ENCODE measurements at places on chromosomes 13 and 19.

- no peak for DNase-seq
Observed at GRCh38 chr19:34452723-34453122, 24.5 kb downstream of the UBA2 start.

- no peak for DNase-seq
Observed at GRCh38 chr13:99065235-99066015, 87.6 kb upstream of the DOCK9 start.

DNA sequence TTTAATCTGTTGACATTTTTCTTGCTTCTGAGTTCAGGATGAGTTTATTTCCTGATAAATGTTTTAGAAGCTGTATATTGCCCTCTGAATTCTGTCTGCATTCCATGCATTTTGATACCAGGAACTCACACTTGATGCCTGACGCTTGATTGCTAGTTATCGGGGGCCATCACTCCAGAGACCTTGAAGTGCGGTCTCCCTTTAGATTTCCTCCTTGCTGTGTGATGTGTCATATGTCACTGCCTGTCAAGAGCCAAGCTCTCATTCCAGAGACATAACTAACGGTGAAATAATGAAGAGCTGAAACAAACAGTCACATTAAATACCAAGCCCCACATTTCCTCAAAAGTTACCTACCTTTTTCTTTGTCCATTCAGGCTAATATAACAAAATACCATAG lies 155.5 kb downstream of the TNFSF13B start:
- DNase-seq = no peak

DNA sequence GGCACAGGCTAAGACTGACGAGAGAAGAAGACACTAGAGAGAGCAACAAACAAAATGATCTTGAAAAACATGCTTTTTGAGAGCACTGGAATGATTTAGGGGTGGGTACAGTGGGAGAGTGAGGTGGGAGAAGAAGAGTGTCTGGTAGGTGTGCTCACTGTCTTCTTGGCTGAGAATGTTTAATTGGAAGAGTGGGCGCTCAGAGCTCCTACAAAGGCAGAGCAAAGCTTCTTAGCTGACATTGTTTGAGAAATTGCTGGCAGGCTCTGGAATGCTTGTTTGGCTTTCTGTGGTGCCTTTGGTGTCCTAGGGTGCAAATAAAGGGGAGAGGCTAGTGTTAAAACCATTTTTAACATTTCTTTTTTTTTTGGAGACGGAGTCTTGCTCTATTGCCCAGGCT lies 1.5 kb upstream of the LIPE start:
- DNase-seq = no peak

DNA sequence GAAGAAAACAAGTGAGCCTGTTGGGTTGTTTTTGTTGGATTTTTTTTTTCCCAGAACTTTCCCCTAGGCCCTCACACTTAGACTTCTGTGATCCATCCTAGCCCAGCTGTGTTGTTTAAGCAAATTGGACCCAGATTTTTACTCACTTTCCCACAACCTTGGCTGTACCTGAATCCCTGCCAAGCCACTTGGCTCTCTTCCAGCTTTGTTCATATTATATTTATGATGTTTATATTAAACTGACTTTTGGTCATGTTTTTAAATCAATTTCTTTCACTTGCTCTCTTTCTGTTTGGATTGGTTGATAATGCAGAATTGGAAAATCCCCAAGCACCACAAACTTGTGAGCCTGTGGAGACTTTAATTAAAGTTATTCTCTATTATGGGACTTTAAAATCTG lies 16.6 kb downstream of the OLFM4 start:
- DNase-seq = no peak

DNA sequence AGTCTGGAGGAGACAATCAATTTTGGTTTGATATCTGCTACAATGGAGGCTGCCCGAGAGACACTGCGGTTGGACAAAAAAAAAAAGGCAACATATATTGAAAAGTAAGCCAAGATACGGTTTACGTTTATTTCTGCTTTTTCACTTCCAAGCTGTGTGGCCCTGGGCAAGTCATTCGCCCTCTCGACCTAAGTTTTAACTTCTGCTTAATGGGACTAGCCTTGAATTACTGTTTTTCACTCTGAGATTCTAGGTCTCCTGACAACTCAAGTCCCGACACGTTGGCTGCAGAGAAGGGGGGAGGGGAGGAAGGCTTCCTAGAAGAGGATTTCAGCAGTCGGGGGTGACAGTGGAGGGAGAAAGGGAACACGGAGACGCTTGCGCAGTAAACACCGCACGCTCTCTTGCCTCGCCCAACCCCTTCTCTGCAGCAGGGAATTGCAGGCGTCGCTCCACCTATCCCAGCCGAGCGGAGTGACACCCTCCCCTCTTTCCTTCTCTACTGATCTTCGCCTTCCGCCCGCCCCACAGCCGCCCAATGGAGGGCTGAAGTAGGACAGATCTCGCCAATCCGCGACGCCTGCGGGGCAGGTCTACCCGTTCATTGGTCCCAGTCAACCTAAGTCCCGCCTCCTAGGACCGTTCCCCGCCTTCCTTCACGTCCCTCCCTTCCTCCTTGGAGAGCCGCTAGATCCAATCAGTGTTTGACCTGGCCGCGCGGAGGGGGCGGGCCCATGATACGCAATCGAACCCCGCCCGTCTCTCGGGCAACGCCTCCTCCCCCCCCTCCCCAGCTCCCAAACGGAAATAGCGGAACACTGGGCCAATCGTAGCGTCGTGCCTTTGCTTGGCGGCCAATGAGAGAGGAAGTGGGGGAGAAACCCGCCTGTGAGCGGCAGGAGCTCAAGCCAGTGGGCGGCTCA lies 533 bp upstream of the AP2A1 start:
- DNase-seq = peak; percentile 100

DNA sequence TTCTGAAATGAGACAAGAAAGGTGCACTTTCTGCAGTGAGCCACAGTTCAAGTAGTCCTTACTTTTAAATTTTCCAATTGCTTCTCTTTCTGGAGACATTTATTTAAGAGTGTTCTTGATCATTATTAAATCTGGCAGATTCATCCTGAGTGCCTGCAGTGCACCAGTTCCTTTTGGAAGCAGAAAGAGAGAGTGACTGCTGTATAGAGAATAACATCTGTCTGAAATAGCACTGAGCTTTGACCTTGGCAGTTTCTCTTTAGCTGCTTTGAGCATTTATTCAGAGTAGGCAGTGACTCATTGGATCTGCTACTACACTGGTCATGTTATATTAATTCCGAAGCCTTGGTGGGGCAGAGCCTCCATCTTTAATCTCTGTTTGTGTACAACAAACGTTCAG lies 1373.7 kb downstream of the PCDH9 start:
- no peak for DNase-seq

DNA sequence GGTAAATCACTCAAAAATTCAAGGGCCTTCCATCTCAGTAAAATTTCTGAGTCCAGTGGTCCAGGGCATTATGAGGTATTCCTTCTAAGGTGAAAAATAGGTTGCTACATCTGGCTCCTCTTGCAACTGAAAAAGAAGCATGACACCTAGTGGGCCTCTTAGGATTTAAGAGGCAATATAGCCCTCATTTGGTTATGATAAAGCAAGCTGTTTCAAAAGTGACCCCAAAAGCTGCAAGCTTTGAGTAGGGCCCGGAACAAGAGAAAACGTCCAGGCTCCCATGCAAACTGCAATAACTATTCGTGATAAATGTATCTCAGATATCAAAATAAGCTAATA lies 1910.2 kb upstream of the PRR20A start:
- no peak for DNase-seq

GRCh38 chr13:73060251-73061160 lies 1.7 kb downstream of the KLF5 start:
- no peak for DNase-seq

DNA sequence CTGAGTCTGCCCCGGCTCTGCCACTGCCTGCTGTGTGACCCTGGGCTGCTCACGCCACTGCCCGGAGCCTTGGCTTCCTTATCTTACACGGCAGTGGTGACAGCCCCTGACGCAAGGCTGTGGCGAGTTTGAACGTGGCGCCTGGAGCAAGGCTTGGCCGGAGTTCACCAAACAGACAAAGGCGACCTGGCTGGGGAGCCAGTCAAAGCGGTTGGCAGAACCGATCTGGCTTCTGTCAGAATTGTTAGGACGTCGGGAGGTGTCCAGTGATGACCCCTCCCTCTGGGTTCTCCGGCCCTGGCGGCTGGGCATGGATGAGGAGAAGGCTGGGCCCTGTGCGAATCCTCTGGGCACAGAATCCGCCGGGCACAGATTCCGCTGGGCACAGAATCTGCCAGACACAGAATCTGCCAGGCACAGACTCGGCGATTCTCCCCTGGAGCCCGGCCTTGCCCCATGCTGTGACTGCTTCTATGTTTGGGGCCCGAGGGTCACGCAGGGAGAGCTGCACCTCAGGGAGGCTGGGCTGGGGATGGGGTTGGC lies 11.7 kb upstream of the TMEM255B start:
- no peak for DNase-seq

- no peak for DNase-seq
Observed at GRCh38 chr13:95239283-95239682, 62.0 kb downstream of the ABCC4 start.

- DNase-seq = no peak
Observed at GRCh38 chr19:47081095-47081494, 32.5 kb downstream of the ZC3H4 start.

DNA sequence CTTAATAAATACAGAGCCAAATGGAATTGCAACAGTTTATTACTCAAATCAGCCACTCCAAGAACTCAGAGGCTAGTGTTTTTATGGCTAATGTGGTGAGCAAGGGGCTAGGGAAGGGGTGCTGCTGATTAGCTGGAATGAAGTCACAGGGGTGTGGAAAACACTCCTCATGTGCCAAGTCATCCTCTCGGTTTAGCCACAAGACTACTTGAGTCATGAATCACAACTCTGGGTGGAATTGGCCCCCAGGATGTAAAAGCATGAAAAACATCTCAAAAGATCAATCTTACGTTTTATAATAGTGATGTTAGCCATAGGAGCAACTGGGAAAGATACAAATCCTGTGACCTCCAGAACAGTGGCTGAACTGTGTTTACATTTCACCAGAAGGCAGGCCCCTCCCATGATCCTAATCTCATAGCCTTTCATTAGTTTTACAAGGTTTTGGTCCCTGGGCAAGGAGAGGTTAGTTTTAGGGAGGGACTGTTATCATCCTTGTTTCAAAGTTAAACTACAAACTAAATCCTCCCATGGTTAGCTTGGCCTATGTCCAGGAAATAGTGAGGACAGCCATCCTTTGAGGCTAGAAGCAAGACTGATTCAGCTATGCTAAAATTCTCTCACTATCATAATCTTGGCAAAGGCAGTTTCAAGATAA lies 2020.1 kb upstream of the PCDH20 start:
- no peak for DNase-seq

DNA sequence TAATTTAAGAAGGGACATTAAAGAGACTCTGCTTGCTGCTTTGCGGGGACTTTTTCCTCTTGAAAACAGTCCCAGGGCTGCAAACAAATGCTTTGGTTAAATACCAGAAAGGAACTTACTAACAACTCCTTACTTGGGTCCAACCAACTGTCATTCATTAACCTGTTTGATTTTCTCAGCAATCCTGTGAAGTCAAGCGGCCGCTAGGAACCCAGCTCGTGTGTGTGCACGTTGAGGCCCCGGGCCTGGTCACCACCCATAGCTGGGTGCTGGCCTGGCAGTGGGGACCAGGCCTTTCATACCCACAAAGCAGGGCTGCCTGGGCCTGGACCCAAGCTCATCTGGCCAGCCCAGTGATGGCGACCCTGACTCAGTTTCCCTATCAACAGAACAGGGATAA lies 50.7 kb downstream of the C1QTNF9 start:
- no peak for DNase-seq

- no peak for DNase-seq
Observed at GRCh38 chr19:33456076-33456844, 65.3 kb downstream of the PEPD start.

Measured in CD4-positive, alpha-beta T cell treated with Interferon gamma for 1 hour (primary cell).